CD4-positive, alpha-beta T cell treated with Interleukin-6 for 4 hours (primary cell): ENCODE measurements at places on chromosomes 1 and 21.

GRCh38 chr1:217540321-217540720, 90.6 kb downstream of the GPATCH2 start:
- no peak for DNase-seq

GRCh38 chr1:22090867-22091266, 38.4 kb downstream of the CDC42 start:
- no peak for DNase-seq

DNA sequence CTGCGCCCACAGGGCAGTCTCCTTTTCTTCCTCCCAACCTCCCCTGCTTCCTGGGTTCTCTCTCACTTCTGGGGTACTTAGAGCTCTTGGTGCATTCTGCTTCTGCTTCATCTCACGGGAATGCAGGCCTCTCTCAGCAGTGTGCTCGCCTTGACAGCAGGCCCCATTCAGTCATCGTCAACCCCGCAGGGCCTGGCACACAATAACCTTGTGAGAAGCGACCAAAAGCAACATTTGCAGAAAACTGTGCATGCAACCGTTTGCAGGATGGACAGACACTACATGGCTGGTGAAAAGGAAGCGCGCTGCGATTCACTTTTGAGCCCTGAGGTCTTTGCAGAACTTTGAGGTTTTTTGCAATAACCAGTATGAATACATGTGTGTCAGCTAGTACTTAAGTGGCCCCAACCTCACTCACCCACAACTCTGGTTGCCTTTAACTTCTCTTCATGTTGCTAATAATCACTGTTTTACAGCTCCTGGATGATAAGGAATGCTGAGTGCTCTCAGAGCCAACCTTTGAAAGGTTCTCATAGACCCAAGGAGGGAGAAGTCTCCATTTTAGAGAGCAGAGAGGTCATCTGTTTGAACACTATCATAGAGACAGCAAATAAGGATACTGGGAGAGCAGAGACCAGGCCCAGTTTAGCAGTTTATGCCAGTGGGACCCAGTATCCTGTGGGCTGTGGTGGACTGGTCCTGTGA, 2.5 kb upstream of the CD160 start:
- no peak for DNase-seq

DNA sequence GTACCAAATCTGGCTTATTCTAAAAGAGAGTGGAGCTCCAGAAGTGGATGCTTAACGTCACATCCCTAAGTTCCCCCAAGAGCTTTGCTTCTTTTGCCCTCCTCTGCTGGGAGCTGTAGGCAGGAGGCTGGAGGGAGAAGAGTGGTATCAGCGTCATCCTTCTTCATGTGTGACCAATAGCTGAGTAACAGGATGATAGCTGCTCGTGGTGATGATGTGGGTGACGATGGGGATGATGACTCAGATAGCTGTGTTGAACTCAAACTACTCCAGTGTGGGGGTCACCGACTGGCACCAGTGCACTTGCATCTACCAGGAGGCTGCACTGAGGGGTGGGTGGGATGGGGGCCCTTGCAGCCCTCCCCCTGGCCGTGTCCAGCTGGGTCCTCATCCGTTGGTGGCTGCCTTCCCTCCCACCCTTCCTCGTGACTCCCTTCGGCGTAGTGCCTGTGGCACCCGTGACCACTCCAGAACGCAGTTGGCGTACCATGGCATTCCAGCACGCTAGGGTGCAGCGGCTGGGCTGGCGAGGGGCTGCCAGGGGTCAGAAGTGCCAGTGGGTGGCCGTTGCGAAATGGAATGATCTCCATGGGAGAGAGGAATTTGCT, 1.1 kb downstream of the IGFN1 start:
- DNase-seq, result no peak

- DNase-seq, result no peak
Measured at GRCh38 chr21:33802481-33802880, 113.1 kb downstream of the ATP5PO start.

GRCh38 chr1:172069051-172069450, 227.8 kb downstream of the DNM3 start:
- DNase-seq, result no peak

DNA sequence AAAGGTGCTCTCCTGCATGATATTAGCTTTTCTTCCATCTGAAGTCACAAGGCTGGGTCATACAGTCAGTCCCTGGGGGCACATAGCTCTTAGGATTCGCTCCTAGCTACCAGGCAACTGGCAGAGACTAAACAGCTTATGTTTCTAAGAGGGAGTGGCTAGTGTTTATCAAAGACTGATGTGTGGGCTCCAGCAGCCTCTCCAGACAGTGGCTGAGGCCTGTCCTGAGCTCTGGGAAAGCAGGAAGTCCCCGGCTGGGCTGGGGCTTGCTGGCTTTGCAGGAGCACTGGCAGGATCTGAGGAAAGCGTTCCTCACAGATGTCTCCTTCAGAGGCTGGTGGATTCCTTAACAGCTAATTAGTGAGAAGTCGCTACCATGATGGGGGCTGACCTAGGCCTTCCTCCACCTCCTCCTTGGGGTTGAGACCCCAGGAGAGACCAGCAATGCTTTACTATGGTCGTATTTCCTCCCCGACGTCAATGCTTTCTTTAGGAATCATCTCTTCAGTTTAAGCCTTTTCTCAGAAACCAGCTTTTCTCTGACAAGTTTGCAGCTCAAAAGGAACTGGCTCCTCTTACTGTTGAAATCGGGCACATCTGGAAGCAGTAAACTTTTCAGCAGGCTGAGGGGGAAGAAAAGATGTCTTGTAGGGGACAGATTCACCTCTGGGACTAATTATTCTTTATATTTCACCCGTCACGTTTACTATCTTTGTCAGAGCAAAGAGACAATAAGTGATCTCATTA, 33.5 kb upstream of the HHAT start:
- DNase-seq, result no peak

- DNase-seq, result no peak
Measured at GRCh38 chr1:53089478-53090226, 27.6 kb downstream of the PODN start.

GRCh38 chr1:14937288-14937949, 216.1 kb upstream of the TMEM51 start:
- DNase-seq, result no peak

- no peak for DNase-seq
Measured at GRCh38 chr1:200490183-200490582, 80.3 kb upstream of the ZNF281 start.

GRCh38 chr1:151972542-151973248, 21.0 kb downstream of the S100A10 start:
- DNase-seq, result peak; percentile 50

- DNase-seq, result no peak
Measured at GRCh38 chr21:33578959-33579542, 9.4 kb downstream of the DONSON start.

DNA sequence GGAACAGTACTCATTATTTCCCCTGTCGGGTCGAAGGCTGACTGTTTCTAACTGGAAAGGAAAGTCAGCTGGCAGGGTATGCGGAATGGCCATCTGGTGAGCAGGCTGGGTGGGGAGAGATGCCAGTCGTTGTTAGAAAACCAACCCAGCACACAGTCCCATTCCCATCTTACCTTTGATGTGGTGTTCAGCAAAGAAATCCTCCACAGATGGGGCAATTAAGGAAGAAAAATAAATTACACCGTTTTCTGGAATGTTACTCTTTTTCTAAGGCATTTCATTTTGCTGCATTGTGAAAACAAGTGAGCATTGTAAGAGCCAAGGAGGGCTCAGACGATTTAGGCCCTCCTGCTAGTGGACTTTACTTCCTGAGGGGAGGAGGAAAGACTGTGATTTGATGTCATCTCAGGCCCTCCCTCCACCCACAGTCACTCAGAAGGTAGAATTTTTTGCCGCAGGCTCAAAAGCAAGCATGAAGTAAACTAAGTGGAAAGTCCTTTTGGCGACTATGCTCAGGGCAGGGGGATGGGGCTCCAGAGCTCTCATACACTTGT, at the start of gene SLC16A4:
Gene SLC16A4, minus strand, starts transcription at position 335 of the 554 bp plus-strand sequence. CDS start 1,703 bp downstream, outside the sequence.
- no peak for DNase-seq

DNA sequence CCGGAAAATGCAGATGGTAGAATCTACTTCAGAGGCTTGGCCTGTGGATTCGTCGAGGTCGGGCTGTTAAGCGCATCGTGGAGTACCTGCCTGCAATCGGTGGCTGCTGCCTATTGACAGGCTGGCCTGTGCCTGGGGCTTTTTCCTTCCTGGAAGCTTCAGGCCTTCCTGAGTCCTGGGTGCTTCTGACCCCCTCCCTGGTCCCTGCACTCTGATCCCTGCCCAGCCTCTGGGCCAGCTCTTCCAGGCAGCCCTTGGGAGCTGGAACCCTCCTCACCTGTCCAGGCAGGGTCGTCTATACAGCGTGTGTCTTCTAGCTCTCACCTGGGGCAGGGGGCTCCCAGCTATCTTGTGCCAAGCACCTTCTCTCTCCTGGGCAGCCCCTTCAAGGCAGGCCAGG, 40.0 kb upstream of the TNFRSF1B start:
- no peak for DNase-seq

DNA sequence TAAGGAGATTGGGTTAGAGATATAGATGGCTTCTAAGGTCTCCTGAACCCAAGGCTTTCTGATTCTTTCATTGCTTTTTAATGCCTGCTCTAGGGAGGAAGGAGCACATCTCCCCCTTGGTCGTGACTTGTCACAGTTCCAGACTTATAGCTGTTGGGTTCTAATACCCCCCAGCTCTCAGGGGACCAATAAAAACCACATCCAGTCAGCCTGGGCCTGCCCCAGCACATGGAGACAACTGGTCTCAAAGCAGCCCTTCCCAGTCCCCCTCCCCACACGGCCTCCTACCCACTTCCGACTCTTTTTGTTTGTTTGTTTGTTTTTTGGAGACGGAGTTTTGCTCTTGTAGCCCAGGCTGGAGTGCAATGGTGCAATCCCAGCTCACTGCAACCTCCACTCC, 23.3 kb downstream of the QSOX1 start:
- no peak for DNase-seq

- DNase-seq, result no peak
Measured at GRCh38 chr1:23421343-23421742, 3.2 kb downstream of the TCEA3 start.

- DNase-seq, result no peak
Measured at GRCh38 chr21:37945036-37945435, 28.8 kb upstream of the KCNJ6 start.

GRCh38 chr1:226784081-226785049, 45.3 kb upstream of the ITPKB start:
- no peak for DNase-seq

DNA sequence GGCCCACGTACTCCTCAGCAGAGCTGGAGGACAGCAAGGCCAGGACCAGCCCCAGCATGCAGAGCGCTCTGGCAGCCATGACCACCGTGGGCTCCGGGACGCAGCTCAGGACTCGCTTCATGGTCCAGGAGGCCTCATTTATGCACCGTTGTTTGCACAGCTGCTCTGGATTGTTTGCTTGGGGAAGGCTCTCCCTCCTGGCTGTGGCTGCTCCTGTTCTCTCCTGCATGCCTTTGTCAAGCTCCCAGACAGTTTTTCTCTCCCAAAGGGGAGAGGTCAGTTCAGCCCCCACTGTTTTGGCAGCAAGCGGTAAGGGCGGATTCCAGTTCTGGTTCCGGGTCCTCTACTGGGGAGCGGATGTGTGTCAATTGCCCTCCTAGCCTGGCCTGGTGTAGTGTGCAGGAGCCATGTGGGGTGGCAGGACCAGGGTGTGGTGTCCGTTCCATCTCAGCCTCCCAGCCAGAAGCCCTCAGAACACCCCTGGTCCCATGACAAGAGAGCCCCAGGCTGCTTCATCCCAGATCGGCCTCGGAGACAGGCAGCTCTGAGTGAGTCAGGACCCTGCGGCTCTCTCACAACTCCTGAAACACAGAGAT, at the start of gene TFF3:
Gene TFF3, minus strand, starts transcription at position 114 of the 596 bp plus-strand sequence. Its CDS starts 35 bp downstream, at position 79.
- DNase-seq, result no peak

GRCh38 chr1:19367584-19368041, 55.5 kb downstream of the SLC66A1 start:
- no peak for DNase-seq

- no peak for DNase-seq
Measured at GRCh38 chr1:41481109-41481775, 3.2 kb downstream of the EDN2 start.

DNA sequence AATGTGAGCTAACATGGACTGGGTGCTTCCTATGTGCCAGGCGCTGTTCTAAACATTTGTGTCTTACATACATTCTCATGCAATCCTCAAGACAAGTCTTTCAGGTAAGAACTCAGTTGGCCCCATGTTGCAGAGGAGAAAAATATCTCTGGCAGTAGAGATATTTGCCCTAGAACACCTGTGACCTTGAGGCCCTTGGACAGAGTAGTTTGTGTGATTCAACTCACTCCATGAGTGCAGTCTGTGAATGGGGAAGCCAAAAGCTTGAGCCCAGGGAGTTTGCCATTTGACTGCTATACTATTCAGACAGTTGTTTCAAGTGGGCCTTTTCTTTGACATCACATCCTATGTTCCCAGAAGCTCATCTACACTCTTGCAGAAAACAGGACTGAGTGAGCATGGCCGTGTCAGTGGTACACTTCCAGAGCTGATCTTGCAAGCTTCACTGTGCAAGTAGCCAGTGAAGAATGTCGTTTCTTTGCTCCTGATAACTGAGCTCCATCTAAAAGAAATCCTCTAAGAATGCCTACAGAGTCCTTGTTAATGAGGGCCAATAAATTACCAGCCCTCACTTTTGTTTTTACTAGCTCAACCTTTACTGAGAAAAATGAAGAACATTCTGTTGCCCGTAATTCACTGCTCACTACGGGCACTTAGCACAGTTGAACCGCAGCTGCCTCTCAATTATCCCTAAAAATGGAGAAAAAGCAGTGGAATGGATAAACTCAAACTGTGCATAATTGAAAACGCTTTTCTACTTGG, 98.7 kb upstream of the C8B start:
- DNase-seq, result no peak

- DNase-seq, result no peak
Measured at GRCh38 chr1:85085417-85085816, 37.1 kb upstream of the MCOLN3 start.

DNA sequence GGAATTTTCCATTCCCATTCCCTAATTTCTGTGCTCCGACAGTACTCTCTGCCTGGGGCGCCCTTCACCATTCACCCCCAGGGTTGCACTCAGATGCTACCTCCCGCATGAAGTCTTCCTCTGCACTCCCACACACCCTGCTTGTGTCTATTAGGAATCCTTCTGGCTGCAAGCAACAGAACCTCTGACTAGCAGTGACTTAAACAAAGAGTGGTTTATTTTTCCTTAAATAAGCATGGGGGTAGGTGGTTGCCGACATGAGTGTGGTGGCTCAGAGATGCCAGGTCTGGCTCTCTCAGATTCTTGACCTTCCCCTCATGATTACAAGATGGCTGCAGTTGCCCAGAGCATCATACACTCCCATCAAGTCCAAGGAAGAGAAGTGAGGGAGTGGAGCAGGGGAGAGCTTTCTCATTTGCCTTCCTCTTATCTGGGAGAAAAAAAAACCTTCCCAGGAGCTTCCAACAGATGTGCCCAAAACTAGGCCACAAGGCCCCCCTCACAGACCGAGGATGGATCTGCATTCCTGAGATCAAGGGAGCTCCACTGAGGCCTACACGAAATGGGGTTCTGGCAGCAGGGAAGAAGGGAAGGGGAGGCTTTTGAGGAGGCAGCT, 49.6 kb upstream of the LBR start:
- DNase-seq, result no peak
